ENCODE measurements at places on chromosomes 4 and X. TPM values are rescaled to one million over a fixed set of nuclear protein-coding genes. Genes with fewer than 3 reads are reported as not detected.

Gene TGIF2LX
- total RNA-seq = not detected

Gene HSPA4L
- 1.2 TPM for total RNA-seq

Gene IGSF1
- not detected for total RNA-seq

Gene H2AZ1
- 203 TPM for total RNA-seq

Gene GAGE13
- total RNA-seq = not detected

Gene JADE3
- 10.9 TPM for total RNA-seq

Gene STK26
- 1.1 TPM for total RNA-seq

Gene NPNT
- 6.4 TPM for total RNA-seq

Gene STATH
- not detected for total RNA-seq

Gene TMEM144
- 1.9 TPM for total RNA-seq
